ENCODE measurements at places on chromosomes 11 and 22.

- peak; percentile 49 for DNase-seq
Measured at GRCh38 chr11:110130642-110131238, 37.5 kb downstream of the ZC3H12C start.

- no peak for DNase-seq
Measured at GRCh38 chr22:50174382-50175190, 4.1 kb downstream of the PANX2 start.

GRCh38 chr11:46616551-46617133 lies 385 bp downstream of the HARBI1 start:
- DNase-seq = no peak

- DNase-seq = no peak
Measured at GRCh38 chr22:19599626-19600243, 75.5 kb upstream of the CLDN5 start.

- DNase-seq = peak; percentile 57
Measured at GRCh38 chr11:16859651-16860050, 121.2 kb downstream of the C11orf58 start.

GRCh38 chr11:65651589-65652510 lies 10.9 kb downstream of the RELA start:
- DNase-seq = no peak

DNA sequence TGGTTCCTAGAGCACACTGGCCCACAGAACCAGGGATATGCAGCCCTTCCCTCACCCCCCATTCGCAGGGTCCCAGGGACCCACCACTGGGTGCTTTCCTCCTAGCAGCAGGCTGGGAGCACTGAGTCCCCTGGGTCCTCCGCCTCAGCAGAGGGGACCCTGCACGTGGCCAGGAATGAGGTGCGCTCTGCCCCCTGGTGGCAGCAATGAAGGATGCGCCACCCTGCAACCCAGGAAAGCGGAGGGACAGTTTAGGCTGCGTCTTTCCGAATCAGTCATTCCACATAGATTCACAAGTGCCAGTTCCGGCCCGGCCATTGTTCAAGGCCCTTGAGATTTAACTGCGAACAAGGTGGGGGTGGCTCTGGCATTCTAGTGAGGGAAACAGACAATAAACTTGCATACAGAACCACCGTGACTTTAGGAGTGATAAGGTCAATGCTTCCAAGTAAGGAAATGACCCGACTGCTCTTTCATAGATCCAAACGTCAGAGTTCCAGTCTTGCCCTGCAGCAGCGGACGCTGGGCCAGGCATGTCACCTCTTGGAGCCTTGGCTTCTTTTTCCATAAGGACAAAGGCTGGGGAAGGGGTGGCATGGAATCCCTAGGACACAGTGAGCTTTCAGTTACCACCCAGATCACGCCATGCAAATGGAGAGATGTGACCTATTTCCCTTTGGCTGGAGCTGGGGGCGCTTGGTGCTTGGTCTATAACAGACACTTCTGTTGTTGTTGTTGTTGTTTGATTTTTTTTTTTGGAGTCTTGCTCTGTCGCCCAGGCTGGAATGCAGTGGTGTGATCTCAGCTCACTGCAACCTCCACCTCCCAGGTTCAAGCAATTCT lies 7.7 kb downstream of the RIN1 start:
- DNase-seq = peak; percentile 81

DNA sequence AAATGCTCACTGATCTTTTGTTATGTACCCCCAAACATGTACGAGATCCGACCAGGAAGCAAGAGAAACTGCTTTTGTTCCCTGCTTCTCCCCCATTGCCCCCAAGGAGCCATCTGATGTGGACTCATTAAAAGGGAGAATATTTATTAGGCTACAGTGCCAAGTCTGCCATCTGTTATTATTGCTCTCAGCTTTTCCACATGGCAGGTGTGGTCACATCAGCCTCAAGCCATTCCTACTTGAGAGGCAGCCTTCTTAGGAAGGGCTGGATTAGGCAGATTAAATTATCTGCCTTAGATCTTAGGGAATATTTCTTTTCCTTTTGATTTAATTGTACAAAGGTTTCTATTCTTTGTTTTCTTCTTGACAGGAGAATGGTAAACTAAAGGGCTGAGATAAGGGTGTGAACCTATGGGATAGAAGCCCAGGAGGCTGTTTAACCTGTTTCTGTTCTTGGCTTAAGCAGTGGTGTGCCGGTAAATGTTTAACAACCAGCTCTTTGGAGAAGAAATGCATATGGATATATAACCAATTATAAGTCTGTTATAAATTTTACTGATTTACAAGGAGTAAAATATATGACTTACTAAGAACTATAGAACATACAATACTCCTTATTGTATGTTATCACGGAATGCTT lies 88.8 kb downstream of the PDHX start:
- DNase-seq = peak; percentile 28

DNA sequence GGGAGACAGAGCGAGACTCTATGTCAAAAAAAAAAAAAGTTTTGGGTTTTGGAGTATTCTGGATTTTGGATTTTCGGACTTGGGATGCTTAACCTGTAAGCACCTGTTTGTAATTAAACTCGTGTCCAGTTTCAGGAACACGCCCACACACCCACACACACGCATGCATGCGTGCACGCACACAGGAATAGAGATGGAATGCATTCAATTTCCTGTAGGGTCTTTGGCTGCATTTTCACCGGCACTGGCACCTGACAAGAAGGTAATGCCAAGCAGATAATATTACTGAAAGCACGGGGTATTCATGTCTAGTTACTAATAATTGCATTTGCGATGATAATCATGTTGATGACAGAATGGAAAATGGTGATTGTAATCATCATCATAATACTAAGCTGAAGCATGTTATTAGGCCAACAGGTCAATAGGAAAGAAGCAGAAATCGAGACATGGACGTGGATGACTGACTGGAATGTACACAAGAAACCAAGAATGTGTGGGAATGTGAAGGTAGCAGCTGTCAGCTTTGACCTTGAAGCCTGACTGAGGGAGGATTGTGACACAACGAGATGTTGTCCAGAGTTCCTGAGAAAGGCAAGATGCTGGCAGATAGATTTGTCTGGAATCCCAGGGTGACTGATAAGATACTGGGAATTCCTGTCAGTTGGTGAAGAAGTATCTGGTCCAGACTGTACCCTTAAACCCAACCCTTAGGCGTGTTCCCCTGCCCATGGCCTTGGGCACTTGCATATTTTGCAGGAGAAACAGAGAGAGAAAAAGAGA lies 108.6 kb downstream of the SYN3 start:
- no peak for DNase-seq

- DNase-seq = no peak
Measured at GRCh38 chr11:8683115-8683807, 669 bp downstream of the RPL27A start.

- no peak for DNase-seq
Measured at GRCh38 chr11:65108469-65109123, 3.1 kb upstream of the TM7SF2 start.

GRCh38 chr22:39543095-39543494 lies 10.5 kb upstream of the RPS19BP1 start:
- DNase-seq = no peak

DNA sequence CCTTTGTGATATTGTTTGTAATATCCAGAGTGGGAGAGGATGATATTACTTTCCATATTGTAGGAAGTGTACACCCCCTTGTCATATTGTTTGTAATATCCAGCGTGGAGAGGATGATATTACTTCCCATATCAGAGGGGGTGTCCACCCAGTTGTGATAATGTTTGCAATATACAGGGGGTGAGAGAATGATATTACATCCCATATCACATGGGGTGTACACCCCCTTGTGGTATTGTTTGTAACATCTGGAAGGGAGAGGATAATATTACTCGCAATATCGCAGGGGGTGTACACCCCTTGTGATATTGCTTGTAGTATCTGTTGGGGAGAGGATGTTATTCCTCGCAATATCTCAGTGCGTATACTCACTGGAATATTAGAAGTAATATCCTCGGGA lies 61.5 kb downstream of the PRSS23 start:
- no peak for DNase-seq

DNA sequence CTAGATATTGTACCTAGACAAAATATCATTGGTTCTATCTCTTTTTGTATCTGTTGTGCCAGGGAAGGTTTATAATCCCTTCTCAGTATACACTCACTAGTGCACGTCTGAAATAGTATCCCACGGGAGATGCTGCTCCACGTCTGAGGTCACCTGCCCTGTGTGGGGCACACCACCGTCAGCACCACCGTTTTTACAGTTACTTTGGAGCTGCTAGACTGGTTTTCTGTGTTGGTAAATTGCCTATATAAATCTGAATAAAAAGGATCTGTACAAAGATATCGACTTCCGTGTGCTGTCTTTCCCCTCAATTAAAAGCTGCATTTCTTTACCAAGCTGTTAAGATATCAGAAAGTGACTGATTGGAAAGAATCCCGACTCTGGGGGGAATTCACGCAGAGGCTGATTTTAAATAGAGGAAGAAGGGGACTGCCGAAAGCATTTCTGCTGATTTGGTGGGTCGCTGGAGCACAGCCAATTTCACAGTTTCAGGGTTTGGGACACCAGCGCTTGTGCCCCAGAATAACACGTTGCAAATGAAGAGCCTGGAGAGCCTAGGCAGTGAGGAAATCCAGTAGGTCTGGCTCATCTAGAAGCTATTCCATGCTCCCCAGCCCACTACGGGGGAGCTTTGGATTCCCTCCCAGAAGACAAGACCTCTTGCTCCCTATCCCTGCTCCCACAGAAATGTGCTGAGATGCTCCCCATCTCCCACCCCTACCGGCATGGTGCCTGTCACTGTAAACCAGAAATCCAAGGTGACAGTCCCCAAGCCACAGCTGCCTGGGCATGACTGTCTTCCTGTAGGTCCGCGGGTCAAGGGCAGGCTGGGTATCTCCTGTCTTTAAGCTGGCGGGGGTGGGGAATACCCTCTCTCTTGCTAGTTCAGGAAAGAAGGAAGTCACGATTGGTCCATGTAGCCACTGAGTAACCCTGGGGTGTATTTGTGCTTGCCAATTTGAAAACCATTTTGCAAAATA lies 12.7 kb upstream of the MYO18B start:
- no peak for DNase-seq

DNA sequence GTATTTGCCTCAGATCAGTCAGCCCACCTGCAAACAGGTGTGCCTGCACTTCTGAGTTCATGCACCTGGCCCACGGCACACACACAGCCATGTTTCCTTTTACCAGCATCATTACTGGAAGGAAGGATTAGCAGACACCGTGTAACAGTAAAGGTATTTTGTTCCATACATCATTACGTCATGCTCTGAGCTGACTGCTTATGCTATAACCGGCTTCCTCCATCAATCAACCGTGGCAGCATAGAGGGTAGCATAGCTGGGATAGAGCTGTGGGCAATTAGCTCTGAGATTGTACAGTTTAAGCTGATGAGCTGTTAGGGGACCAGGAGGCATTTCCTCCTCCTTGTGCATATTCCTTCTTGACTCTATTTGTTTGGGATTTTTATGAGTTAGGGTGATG lies 102.4 kb downstream of the ME3 start:
- DNase-seq = no peak

DNA sequence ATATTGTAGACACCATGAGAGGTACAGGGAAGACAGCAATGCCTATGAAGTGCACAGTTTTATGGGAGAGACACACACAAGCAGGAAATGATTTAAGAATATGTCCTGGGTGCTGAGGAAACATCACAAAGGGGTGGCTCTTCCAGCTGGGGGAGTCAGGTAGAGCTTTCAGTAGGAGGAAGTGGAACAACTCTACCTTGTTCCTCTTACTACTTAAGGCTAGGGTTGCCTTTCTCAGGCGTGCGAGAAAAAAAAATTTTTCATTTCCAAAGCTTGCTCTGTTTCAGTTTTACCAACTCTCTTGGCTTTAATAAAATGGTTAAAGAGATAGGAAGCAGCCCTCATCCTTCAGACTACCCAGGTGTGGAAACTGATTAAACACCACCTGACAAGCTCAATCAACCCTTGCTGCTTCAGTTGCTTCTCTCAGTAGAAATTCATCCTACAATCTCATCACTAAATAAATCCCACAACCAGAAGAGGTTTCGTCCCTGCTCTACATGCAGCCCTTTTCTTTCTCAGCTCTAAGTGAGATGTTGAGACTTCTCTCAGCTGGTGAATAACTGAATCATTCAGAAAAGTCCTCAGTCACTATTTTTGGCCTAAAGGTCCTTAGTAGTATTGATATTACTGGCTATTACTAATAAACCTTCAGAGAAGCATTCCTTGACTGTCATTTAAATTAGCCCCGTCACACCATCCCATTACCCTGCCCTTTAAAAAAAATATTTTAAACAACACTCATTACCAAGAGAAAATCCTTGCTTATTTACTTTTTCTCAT lies 5.9 kb downstream of the ABTB2 start:
- DNase-seq = no peak

- no peak for DNase-seq
Measured at GRCh38 chr22:31223786-31224191, 11.7 kb downstream of the LIMK2 start.

DNA sequence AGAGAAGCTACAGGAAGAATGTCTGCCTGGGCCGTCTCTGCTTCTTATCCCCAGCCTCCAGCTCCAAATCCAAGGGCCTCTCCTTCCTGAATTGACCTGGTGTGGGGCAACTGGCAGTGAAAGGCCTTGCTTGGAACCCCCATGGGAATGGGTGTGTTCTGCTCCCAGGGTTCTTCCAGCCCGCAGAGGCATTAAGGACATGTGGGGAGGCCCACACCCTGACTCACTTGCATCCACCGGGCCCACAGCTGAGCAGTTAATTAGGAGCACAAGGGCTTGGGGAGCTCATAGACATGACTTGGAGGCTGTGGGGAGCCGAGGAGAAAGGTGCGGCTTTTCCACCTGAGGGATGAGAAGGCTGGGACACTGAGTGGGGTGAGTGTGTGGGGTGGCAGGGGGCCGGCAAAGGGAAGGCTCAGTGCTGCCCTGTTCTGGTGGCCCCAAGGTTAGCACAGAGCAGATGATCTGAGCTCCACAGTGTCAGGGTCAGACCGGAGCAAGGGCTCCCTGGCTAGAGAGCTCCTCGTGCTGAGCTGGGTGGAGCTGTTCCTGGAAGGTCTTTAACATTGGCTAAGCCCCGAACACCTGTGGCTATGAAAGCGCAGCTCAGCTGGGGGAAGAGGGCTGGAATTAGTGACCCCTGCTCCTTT lies 64.5 kb upstream of the NECTIN1 start:
- no peak for DNase-seq

GRCh38 chr11:10902301-10903063 lies 44.6 kb upstream of the ZBED5 start:
- DNase-seq = no peak

DNA sequence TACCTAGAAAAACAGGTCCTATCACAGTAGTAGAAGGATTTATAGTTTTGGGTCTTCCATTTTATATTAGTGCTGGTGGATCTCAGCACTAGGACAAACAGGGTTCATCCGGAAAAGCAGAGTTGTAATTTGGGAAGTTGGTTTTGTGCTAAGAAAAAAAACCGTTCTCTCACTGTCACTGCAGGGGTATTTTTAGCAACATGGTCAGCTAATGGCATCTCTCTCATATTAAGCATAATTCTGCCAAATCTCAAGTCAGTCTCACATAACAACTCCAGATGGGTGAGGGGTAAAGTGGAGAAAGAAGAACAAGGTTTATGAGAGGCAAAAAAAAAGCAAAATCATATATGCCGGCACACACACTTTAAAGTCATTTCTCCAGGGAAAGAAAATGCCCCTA lies 51.6 kb upstream of the GDPD4 start:
- no peak for DNase-seq
